Stimulated activated CD4-positive, alpha-beta T cell treated with anti-CD3 and anti-CD28 coated beads, Interleukin-1b, Interleukin-23, amount 100 ng/mL, for 4 hours (primary cell): ENCODE measurements at places on chromosomes 7 and 10.

- no peak for DNase-seq
Measured at GRCh38 chr7:106415433-106415832, 130.7 kb upstream of the NAMPT start.

DNA sequence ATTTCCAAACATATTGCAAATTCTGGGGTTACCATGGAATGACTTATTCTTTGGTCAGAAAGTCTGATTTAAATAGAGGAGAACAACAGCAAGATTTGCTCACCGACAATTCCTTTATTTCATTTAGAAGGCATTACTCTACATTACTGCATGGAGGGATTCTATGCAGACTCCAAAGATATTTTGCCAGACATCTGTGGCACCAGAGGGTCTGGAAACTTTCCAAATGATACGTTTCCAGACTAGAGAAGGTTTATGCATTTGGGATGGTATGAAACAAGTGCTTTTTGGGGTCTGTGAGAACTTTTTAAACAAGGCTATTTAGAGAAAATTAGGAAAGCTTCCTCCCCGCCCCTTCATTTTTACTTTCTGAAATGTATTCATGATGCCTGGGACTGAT, 125.3 kb downstream of the SAMD9 start:
- no peak for DNase-seq

- DNase-seq = no peak
Measured at GRCh38 chr10:29189256-29189655, 99.6 kb upstream of the LYZL1 start.

- no peak for DNase-seq
Measured at GRCh38 chr10:59019603-59020002, 156.8 kb upstream of the PHYHIPL start.

DNA sequence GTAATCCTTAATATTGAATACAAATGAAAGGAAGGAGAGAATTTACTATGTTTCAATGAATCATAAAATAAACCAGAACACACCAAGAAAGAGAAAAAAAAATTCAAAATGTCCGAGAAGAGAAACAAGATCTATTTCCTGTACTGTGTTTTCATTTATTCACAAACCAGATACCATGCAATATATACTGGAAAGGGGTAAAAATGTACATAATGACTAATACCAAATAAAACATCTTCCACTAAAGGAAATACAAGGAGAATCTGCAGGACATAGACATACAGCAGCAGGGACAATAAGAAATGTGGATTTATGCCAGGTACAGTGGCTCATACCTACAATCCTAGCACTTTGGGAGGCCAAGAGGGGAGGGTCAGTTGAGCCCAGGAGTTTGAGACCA, 24.3 kb upstream of the TMEM26 start:
- no peak for DNase-seq

DNA sequence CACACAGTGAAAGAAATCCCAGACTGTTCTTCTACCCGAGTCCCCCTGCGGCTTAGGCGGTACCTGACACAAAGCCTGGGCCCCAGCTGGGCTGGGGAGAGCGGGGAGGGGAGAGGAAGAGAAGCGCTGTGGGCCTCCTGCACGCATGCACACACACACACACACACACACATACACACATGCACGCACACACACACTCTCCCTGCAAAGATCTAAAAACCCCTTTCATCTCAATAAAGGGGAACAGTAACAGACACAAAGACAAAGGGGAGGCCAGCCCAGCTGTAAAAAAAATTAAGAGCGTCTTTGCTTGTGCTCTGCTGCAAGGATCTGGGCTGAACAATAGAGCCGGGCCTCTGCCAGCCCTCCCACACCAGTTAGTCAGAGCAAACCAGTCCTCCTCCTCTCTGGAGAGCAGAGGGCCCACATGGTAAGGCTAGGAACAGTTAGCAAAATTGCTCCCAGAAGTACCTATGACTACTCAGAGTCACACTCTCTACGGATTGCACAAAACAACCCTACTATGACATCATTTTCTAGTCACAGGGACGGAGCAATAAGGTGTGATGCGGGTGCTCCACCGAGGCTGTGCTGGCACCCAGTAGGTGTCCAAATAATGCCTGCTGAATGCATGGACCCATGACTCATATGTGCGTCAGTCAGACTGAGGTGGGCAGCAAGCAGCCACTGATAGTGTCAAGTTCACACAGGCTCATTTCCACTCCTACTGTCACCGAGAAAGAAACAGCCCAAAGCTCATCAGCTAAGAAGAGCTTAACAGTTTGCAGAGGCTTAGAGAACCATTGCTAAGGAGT, 9.2 kb downstream of the ITPRIP start:
- DNase-seq = peak; percentile 46

DNA sequence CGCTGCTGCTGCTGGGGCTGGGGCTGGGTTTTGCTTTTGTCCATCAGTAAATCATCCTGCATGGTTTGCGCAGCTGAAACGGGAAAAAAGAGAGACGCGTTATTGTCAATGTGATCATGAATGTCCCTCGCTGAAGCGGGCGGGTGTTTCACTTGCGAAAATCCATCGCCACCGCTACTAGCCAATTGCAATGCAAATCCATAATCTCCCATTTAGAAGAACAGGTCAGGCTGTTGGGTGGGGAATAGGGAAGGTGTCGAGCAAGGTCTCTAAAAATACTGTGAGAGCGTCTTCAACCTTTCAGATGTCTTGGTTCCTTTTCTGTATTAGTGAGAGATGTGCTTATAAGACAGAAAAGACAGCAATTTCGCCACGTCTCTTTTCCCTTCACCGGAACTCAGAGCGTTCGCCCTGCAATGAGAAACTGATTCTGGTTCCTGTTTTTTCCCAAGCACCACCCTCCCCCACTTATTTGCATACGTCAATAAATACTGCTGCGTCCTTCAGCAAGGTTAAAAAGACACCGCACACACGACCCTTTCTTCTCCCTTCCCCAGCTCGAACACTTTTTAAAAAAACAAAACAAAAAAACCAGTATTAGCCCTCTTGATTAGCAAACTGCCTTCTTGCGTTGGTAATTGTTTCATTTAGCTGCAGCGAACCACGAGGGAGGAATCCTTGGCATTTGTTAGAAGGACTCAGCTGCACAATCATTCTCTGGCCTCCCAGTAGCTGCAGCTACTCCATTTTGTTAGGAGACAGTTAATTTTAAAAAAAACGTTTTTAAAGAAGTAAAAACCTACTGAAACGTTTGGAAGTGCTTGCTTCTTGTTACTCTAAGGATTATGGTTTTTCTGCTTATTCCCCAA, 50.4 kb downstream of the CPEB3 start:
- DNase-seq = no peak

DNA sequence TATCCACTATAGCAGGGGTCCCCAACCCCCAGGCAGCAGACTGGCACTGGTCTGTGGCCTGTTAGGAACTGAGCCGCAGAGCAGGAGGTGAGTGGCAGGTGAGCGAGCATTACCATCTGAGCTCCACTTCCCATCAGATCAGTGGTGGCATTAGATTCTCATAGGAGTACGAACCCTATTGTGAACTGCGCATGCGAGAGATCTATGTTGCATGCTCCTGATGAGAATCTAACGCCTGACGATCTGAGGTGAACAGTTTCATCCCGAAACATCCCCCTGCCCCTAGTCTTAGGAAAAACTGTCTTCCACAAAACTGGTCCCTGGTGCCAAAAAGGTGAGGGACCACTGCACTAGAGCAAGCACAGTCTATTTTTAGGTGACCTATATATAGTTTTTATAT, 23.6 kb downstream of the ASZ1 start:
- DNase-seq = no peak

- DNase-seq = no peak
Measured at GRCh38 chr10:97887399-97887798, 37.8 kb downstream of the GOLGA7B start.

DNA sequence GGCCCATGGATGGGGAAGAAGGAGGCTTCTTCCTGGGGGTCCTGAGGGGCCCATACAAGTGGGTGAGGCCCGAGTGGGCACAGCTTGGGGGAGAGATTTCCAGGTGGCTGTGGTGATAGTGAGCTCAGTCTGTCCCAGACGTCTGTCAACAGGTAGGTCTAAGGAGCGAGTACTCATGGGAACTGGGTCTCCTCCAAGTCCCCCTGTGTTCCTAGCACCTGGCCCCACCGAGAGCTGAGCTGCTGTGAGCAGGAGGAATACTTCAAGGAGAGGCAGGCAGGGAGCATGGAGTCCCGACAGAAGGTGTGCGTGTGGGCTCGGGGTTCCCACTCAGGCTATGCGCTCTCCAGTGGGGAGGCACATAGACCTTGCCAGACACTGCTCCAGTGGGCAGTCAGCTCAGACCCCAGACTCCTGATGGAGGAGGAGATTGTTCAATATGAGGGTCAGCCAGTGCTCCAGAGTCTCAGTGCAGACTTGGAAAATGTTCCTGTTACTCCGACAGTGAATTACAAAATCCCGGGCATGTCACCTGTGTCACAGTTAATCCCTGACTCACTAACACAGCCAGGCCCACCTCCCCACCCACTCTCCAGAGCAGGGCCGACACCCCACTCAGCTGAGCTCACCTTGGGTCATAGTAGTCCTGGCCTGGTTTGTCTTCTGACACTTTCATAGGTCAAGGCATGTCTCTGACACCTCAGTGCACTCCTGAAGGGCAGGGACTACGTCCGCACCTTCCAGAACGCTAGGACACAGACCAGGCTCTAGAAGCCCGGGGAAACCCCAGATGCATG, 28.2 kb upstream of the C10orf53 start:
- DNase-seq = no peak

GRCh38 chr10:3255075-3255474, 82.5 kb upstream of the PITRM1 start:
- DNase-seq = no peak

DNA sequence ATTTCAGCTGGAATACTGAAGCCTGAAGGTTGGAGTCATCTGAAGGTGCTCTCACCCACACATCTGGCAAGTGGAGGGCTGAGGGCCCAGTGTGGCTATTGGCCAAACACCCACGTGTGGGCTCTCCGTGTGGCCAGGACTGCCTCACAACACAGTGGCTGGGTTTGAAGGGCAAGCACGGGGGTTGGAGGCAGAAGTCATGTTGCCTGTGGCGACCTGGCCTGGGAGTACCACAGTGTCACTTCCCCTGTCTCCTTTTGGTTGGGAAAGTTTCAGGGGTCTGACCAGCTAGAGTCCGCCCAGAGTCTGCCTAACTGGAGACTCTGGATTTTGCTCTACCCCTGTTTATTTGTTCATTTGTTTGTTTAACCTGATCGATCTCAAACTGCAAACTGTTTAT, 169.5 kb downstream of the DNAJB6 start:
- DNase-seq = no peak

- DNase-seq = no peak
Measured at GRCh38 chr10:43751646-43752045, 103.0 kb upstream of the ZNF32 start.

GRCh38 chr10:69800109-69800508, 1.6 kb upstream of the COL13A1 start:
- DNase-seq = no peak

GRCh38 chr10:132036887-132037675, 28.7 kb upstream of the JAKMIP3 start:
- no peak for DNase-seq

GRCh38 chr7:78605119-78605518, 806.5 kb downstream of the PHTF2 start:
- no peak for DNase-seq

DNA sequence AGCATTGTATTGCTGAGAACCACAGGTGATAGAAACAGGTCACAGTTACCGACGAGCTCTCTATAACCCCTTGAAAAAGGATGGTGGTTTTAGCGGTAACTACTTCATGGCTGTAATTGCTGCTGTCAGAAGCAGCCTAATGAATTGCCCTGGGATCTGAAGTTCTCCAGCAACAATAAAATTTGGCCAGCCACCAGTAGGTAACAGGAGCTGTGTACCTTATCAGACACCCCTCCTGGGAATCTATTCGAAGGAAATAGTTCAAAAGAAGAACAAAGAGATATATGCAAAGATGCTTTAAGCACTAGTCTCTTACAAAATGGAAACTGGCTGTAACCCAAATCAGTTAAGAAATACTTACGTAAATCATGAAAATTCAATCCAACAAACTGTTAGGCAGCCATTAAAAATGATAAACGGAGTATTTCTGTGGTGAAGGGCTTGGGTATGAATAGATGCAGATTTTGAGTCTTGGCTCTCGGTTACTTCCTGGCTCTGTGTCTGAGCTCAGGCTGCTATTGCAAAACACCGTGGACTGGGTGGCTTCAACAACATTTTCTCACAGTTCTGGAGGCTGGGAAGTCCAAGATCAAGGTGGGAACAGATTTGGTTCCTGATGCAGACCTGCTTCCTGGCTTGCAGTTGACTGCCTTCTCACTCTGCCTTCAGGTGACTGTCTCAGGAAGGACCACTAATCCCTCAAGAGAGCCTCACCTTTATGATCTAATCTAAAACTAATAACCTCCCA, 1.6 kb downstream of the MSRB2 start:
- no peak for DNase-seq

DNA sequence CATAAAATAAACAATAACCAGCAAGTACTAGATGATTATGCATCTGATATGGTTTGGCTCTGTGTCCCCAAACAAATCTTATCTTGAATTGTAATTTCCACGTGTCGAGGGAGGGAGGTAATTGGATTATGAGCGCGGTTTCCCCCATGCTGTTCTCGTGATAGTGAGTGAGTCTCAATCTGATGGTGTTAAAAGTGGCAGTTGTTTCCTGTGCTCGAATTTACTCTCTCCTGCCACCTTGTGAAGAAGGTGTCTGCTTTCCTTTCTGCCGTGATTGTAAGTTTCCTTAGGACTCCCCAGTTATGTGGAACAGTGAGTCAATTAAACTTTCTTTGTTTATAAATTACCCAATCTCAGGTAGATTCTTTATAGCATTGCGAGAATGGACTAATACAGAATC, 15.1 kb downstream of the CNTNAP2 start:
- DNase-seq = no peak

- DNase-seq = no peak
Measured at GRCh38 chr7:122300956-122301833, 3.4 kb downstream of the FEZF1 start.

GRCh38 chr10:104688251-104689042, 47.4 kb downstream of the SORCS3 start:
- DNase-seq = no peak

- DNase-seq = no peak
Measured at GRCh38 chr10:62900829-62901571, 84.8 kb upstream of the EGR2 start.
